ENCODE measurements at places on chromosomes 3 and 15.

GRCh38 chr3:62662677-62663076 lies 212.5 kb downstream of the CADPS start:
- DNase-seq, result no peak

DNA sequence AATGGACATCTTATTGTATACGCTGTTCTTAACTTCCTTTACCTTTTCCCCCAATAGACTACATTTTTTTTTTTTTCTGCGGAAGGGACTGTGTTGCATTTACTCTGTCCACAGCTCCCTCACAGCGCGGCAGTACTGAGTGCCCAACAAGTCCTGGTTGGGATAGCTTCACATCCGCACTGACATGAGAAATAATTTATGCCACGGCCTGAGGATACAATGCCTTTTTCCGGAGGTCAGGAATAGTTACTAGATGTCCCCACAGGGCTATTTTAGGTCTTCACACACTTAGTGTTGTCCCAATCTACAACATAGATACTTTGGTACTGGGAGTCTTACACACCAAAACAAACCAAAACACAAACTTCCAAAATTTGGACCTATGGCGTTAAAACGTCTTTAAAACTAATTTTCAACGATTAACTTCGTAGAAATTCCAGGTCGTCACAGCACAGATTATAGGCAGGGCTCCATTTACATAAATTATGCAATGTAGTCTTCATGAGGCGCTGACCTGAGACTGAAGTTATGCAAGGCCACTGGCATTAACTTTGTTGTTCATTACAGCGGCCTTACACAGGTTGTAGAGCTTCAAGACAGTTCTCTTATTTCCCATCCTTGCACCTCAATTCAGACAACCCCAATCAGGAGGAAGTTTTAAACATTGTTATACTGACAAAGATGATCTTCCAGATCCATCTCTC lies 989 bp upstream of the PPIB start:
- no peak for DNase-seq

DNA sequence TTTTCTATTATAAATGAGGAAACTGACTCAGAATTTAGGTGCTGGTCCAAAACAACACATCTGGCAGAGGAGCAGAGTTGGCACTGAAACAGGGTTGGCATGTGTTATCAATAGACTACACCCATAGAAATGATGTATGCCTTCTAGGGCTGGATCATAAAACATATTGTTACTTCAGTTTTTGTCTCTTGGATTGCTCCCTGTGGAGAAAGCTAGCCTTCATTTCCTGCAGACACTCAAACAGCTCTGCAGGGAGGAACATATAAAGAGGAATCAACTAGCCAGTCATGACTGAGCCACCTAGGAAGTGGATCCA lies 507 bp upstream of the MRPL3 start:
- DNase-seq, result no peak

- DNase-seq, result no peak
Observed at GRCh38 chr3:187966096-187966495, 187.9 kb upstream of the LPP start.

DNA sequence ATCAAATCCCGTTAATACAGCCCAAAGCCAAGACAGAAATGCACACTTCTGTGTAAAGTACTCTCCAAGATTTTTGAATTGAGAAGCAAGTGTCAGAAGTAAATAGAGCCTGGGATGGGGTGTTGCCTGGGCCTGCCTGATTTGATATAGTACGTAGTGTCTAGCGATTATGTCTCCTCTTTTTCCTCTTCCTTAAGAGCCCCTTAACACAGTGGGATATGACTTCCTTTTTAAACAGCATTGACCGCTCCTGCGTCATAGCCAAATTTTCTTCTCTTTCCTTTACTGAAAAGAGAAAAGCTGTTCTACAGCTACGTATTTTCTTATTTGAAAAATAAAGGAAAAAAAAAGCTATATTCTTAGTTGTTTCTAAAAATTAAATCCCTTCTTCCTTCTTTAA lies 97.7 kb downstream of the PLCL2 start:
- no peak for DNase-seq

DNA sequence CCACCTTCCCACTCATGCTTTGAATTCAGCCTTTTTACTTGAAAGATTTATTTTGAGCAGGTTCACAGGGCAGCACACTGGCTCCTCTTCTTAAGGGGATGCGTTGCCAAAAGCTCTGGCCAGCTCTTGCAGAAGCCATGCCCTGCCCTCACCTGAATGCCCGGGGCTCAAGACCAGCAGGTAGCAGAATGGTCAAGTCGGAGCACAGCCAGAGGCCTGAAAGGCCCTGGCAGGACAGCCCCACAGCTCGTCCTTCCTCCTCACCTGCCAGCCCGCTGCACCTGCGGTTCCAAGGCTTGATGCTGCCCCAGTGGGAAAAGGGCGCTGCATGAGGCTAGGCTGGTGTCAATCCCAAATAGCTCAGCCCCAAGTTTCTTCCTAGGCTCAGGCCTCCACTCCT lies 13.1 kb downstream of the CA12 start:
- DNase-seq, result no peak

DNA sequence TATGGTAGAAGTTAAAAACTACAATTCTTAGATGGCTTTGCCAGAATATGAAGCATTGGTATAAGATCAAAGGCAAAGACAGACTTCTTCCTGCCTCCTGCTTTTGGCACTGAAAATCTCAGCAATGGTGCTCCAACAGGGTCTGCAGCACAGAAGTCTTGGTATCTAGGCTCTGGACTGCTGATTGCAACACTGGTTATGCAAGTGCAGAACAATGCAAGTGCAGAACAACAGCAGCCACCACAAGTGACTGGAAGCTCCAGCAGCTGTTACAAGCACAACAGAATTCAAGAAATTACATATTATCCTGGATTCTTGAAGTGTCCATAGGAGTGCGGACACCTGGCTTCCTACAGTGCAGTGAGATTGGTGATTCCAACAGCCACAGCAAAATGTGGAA lies 33.7 kb downstream of the ZBTB20 start:
- no peak for DNase-seq

- no peak for DNase-seq
Observed at GRCh38 chr3:143951351-143951971, 20.2 kb upstream of the DIPK2A start.

DNA sequence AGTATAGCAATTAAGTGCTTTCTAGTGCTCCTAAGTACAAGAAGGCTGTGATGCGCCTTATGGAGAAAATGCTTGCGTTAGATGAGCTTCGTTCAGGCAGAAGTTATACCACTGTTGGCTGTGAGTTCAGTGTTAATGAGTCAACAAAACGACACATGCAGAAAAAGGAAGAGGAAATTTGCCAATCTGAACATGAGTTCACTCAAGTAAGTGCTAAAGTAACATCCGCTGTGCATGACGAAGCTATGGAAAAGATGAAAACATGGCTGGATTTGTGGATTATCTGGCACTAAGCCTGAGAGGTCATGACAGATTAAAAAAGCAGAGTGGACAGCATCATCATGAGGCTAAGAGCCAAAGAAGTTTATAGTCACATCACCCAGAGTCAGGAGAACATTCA lies 36.9 kb downstream of the SH3BP5 start:
- no peak for DNase-seq

Data from iPS DF 19.7 (cell line).